ENCODE measurements at places on chromosomes 12 and 14. TPM values are rescaled to one million over a fixed set of nuclear protein-coding genes. Genes with fewer than 3 reads are reported as not detected.

C12orf54 gene
- not detected for total RNA-seq

PZP gene
- not detected for total RNA-seq

- H3K27me3 ChIP-seq = no peaks in the 10 kb centered on the region
- peak; percentile 68 for DNase-seq
- H3K4me3 ChIP-seq = no peak overlapping the region
- H3K27ac ChIP-seq = no peak overlapping the region
- H3K4me1 ChIP-seq = peaks cover 11% of the 10 kb centered on the region
- H3K36me3 ChIP-seq = no peaks in the 10 kb centered on the region
Observed at GRCh38 chr12:125222876-125223275, 157.6 kb downstream of the AACS start.

GRCh38 chr12:19390051-19390598 is 49.2 kb upstream of the AEBP2 start:
- DNase-seq = no peak
- H3K27me3 ChIP-seq = no peaks in the 10 kb centered on the region
- H3K27ac ChIP-seq = no peak overlapping the region

GRCh38 chr12:42903736-42904135 is 314.2 kb upstream of the PRICKLE1 start:
- H3K4me3 ChIP-seq = no peak overlapping the region
- no peaks in the 10 kb centered on the region for H3K36me3 ChIP-seq
- DNase-seq = no peak

GRCh38 chr14:27223906-27224305 is 626.1 kb upstream of the NOVA1 start:
- no peak for DNase-seq
- no peak overlapping the region for H3K4me3 ChIP-seq
- no peaks in the 10 kb centered on the region for H3K36me3 ChIP-seq
- no peak overlapping the region for H3K27ac ChIP-seq

GRCh38 chr12:6354495-6355393 is 12.9 kb upstream of the TNFRSF1A start:
- no peaks in the 10 kb centered on the region for H3K27me3 ChIP-seq
- DNase-seq = no peak
- H3K4me3 ChIP-seq = no peak overlapping the region
- no peaks in the 10 kb centered on the region for H3K36me3 ChIP-seq
- no peak overlapping the region for H3K27ac ChIP-seq

DNA sequence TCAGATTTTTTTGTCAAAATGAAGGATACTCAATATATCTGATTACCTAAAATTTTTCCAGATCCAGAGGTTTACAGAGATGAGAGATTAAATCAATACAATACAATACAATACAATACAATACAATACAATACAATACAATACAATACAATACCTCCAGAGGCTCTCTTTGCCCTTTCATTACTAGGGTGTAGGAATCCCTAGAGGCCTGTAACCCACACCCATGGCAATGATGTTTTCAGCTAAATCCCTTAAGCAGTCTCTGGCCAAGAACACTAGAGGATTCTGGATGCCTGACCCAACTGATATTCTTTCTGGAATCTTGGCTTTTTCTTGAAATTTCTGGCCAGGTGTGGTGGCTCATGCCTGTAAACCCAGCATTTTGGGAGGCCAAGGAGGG is 23.7 kb upstream of the AEBP2 start:
- H3K36me3 ChIP-seq = no peaks in the 10 kb centered on the region
- no peak overlapping the region for H3K4me3 ChIP-seq
- no peak overlapping the region for H3K27ac ChIP-seq
- no peaks in the 10 kb centered on the region for H3K27me3 ChIP-seq

GRCh38 chr12:85441741-85442140 is 161.7 kb downstream of the ALX1 start:
- no peak for DNase-seq
- no peak overlapping the region for H3K27ac ChIP-seq
- no peak overlapping the region for H3K4me3 ChIP-seq

DNA sequence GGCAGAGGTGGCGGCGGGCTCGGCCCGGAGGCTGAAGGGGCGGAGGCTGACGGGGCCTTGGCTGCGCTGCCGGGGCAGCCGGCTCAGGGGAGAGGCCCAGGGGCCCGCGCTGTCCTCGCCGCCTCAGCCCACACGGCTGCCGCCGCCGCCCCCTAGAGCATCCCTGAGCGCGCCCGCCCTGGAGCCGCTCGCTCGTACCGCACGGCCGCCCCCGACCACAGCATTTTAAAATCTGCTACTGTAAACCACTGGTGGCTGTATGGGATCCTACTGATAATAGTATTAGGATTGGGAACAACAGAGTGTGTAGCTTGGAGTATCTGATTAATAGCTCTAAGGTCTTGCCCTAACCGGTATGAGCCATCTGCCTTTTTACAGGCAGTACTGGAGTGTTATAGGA is 22.2 kb upstream of the EDDM3A start:
- no peaks in the 10 kb centered on the region for H3K27me3 ChIP-seq
- no peaks in the 10 kb centered on the region for H3K36me3 ChIP-seq
- H3K27ac ChIP-seq = no peak overlapping the region
- no peak for DNase-seq
- no peaks in the 10 kb centered on the region for H3K4me1 ChIP-seq
